Urothelium cell line (cell line): ENCODE measurements at places on chromosomes 16 and 17.

- peak; percentile 46 for DNase-seq
These were observed 104.3 kb downstream of the PHKB start for GRCh38 chr16:47565454-47565853.

GRCh38 chr17:57875290-57876022 is 25.6 kb upstream of the MRPS23 start:
- peak; percentile 99 for DNase-seq

- no peak for DNase-seq
These were observed 14.9 kb downstream of the CMTM4 start for GRCh38 chr16:66681676-66682075.

DNA sequence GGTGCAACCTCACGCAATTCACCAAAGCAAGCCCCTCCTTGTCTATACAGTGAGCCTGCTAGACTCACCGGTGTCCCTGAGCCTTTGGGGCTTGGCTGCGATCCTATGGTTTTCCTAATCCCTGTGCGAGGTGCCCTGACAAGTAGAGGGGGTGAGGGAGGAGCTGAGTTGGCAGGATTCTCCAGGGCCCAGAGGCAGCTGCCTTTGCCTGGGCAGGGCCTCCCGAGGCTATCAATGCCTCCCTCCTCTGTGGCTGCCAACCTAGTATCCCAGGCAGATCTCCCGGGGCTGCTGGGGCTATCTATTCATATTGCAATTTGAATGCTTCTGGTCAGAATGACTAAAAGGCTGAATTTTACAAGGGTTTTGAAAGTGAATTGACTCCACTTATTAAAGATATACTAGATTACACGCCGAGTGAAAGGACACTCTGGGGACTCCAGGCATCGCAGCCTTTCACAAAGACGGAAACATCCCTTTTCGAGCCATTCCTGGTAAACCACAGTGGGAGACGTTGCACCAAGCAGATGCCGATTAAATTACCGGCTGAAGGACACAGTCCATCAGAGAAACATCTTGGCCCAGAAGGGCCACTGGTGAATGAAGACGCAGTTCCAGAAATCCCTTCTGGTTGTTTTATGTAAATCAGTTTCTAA is 11.3 kb upstream of the PITPNM3 start:
- DNase-seq = no peak
